ENCODE measurements at places on chromosomes 6 and 20.

DNA sequence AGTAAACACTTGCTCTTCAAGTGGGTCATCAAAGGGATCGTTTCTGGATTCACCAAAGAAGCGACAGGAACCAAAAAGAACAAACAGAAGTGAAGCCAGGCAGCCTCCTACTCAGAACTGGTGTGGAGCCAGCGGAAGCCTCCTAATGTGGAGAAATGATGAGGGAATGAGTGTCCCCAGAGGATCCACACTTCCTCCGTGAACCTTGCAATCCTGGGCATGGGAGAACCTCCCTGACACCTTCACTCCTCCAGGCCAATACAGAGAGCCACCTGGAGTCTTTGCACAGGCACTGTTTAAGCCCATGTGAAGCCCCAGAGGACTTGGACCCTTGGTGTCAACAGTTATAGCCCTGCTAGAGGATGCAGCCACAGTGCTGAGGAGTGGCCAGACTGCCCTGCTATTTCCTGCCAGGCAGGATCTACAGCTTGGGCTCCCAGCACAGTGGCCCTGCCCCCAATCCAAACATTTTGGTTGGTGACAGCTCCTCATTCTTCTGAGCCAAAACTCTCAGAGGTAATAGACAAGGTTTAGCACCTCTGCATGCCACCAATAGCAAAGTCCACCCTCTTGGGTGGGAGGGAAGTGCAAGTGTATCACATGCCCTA lies 23.2 kb upstream of the SERINC1 start:
- no peak for DNase-seq

- DNase-seq: no peak
Observed at GRCh38 chr6:44074813-44075646, 52.2 kb downstream of the MRPL14 start.

DNA sequence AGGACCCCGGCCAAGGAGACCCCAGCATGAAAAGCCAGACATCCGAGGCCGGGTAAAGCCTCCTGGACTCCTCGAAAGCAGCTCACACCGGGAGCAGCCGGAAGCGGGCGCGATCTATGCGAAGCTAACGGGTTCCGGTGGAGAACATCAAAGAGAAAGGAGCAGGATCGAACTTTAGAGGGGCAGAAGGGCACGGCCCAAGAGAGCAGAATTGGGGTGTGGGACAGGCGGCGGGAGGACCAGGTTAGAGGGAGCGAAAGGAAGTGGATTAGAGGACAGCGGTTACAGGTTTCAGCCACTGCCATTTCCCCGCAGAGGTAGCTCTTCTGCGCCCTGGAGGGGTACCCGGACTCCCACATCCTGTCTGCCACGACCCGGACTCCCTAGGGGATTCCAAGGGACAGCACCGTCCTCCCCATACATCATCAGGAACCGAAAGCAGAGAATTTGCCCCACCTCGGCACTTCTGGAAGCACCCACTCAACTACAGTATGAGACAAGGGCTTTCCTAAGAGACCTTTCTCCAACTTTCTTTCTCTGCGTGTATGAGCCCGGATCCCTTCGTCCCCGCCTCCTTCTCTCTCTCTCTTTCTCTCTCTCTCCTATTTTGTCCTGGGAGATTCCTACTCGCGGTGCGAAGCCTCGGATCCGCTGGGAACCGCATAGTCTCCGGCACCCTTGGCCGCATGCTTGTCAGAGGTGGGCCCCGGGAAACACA lies 507 bp upstream of the VGLL2 start:
- no peak for DNase-seq

GRCh38 chr20:30816182-30816645 lies 441.2 kb upstream of the DEFB115 start:
- DNase-seq: peak; percentile 14

- peak; percentile 74 for DNase-seq
Observed at GRCh38 chr6:20404641-20405032, 3.0 kb downstream of the E2F3 start.

DNA sequence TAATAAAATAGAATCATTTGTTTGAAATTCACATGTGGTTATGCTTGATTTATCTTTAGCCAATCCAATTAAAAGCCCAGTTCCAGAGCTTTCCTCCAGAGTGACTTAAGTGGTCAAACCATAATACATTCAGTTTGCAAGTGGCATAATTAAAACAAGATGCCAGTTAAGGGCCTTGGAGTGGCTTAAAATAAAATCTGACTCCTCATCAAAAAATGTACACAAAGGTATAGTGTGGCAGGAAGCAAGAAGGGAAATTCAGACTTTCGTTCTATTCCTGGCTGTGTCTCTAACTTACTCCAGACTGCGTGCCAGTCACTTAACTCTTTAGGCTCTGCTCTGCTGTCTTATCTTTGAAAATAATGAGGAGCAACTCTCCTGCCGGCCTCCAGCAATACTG lies 251.3 kb upstream of the PRND start:
- DNase-seq: peak; percentile 70

GRCh38 chr6:170301184-170301583 lies 5.4 kb upstream of the FAM120B start:
- DNase-seq: no peak

DNA sequence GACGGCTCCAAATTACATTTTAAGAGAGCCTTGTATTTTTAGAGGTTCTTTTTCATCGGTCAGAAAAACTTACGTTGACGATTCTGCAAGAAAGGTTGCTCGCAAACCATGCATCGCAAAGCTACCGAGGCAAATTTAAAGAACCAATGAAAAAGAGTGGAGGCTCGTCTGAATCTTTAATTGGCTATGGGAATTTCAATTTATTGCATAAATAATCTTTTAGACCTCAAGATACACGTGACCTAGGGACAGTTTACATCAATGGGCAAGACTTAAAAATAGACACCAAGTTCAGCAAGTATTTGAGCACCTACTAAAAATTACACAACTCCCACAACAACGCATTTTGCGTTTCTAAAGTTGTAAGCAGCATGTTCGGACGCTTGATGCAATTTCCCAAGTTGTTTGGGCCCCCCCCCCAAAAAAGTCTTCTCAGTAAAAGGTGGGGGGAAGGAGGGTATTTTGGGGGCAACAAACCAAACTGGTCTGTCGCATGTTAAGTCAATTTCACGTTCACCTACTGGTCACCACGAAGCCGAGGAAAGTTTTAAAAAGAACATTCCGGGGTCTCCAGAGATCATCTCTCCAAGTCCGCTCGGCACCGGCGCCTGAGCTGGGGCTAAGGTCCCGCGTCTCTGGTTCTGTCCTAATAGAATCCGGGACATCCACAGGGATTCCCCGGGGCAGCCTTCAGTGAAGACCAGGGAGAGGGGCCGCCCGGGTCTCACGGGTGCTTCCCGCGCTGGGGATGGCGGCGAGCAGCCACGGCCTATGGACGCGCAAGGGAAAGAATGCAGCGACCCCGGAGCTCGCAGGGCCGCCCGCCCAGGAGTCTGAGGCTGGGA lies 851 bp downstream of the SNX5 start:
- peak; percentile 43 for DNase-seq

DNA sequence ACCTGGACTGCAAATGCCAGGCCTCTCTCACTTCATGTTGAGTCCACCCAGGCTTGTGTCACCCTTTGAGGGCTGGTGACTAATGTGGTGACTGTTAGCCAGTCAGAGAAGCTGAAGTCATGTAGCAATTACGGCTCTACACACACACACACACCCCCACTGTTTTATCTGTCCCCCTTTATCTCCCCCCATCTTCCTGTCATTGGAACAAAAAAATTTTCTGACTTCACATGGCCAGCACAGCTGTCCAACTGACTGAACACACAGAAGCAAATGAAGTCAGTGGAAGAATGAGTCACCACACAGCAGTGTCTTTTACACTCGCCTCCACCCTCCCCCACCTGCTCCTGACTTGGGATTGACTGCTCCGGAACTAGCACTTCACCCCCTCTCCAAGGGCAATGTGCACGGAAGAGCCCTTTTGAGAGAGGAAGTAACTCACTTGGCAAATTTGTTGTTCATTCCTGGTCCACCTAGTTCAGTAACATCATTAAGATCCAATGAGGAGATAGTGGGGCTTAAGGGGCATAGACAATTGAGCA lies 198.0 kb downstream of the RNF144B start:
- DNase-seq: no peak

- DNase-seq: no peak
Observed at GRCh38 chr20:13928901-13929300, 61.5 kb downstream of the SEL1L2 start.

DNA sequence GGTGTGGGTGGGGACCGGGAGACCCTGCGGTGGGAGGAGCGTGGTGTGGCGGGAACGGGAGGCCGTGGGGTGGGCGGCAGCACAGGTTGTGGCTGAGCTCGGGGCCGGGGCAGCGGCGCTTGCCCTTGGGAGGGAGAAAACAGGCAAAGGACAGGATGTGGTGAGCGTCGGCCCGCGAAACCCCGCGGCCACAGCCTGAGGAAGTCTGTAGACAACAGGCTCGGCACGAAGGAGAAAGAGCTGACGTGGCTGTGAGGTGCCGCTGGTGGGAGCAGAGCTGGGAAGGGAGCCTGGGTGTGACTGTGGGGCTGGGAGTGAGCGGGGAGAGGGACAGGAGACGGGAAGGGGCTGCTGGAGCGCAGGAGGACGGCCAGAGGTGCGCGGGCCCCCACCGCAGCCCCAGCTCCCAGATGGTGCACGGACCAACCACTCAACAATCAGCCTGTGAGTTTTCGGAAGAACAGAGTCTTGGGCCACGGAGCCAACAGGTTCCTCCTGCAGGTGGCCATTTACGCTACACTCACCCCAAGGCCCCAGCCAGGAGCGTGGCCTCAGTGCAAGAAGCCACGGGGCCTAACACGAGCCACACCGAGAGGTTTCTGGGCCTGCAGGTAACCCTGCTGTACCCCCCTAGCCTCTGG lies 202.8 kb downstream of the DLL1 start:
- DNase-seq: no peak

GRCh38 chr6:28401172-28401571 lies 1.6 kb upstream of the ZSCAN12 start:
- DNase-seq: no peak

All from NCI-H1105 treated with DMSO at 0.1 percent for 48 hours (cell line).